Activated T-cell treated with anti-CD3 and anti-CD28 coated beads, Interleukin-2, amount 50 U/mL, for 24 hours (primary cell): ENCODE measurements at places on chromosomes 11 and 22.

DNA sequence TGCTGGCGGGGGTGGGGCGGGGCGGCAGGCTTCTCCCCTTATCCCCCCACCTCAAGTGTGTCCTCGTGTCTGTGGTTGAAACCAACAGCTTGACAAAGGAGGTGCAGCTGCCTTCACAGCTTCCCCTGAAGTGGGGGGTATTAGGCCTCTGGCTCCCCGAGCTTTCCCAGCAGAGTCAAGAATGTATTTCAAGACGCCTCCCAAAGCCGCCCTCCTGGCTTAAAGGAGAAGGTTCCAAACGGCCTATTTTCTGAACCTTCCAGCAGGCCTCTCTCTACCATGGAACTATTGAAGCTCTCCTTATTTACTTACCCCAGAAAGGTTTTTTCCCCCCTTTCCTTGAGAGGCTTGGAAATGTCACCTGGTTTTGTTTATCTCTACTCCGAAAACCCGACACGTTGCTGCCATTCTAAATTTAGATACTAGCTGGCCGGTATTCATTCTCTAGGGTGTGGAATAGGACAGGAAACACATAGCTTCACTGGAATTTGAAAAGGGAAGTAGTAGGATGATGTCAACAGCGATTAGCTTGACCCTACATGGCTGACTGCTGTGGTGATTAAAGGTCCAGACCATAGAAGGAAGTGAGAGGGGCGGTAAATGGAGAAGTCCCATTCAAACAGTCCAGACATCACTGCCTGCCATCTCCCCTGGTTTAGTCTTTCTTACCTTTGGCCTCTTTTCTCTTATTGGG, 671 bp upstream of the PICALM start:
- DNase-seq, result no peak

DNA sequence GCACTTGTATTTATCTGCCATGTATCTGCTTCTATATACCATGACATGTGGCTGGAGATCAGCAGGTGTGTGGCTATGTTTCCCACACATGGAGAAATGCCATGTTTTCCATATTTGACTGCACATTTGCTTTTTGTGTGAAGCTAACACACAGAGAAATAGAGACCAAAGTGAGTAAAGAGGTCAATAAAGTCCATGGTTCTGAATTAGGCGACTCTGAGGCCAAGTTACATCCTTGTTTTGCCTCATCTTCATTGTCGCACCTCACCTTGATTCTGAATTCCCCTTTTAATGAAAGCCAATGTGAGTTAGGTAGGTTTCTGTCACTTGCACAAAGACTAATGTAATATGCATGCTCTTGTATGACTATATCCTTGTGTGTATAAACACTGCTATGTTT, 194.1 kb downstream of the INSC start:
- no peak for DNase-seq

DNA sequence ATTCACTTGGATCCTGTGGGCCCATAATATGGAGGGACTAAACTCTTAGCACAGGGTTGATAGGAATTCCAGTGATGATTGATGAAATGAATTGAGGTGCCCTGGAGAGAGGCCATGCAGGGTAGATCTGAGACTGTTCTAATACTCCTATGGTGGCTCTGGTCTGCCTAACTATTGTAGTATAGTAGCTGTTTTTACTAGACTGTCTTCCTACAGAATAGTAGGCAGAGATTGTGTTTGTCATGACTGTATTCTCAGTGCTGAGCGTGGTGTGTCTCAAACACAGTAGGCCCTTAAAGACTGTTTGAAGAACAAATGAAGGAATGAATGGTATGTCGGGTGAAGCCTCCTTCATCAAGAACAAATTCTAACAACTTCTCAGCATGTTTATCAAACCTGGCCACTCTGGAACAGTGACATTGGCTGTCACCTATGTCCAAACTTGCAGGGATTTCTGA, 107.0 kb upstream of the SESN3 start:
- no peak for DNase-seq

DNA sequence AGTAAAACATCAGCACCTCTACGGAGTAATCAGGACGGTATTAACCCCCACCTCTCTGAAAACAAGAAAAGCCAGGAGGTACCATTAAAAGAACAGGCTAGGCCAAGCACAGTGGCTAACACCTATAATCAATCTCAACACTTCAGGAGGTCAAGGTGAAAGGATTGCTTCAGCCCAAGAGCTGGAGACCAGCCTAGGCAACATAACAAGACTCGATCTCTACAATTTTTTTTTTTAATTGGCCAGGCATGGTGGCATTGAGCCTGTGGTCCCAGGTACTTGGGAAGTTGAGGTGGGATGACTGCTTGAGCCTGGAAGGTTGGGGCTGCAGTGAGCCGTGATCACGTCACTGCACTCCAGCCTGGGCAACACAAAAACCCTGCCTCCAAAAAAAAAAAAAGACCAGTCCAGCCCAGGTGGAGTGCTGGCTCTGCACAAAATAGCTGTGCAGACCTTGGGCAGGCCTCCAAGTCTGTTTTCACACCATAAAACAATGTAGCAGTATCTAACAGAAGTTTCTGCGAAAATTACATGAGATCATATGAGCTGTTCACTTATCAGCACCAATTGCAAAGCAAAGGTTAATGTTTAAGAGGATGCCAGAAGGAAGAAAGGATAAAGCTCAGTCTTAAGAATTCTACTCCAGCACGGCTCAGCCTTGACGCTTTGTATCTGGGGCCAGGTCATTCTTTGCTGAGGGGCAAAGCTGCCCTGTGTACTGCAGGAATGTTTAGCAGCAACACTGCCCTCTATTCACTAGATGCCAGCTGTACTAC, 14.8 kb downstream of the CHKA start:
- no peak for DNase-seq

GRCh38 chr22:27435844-27436576, 365.5 kb downstream of the MN1 start:
- DNase-seq, result no peak

DNA sequence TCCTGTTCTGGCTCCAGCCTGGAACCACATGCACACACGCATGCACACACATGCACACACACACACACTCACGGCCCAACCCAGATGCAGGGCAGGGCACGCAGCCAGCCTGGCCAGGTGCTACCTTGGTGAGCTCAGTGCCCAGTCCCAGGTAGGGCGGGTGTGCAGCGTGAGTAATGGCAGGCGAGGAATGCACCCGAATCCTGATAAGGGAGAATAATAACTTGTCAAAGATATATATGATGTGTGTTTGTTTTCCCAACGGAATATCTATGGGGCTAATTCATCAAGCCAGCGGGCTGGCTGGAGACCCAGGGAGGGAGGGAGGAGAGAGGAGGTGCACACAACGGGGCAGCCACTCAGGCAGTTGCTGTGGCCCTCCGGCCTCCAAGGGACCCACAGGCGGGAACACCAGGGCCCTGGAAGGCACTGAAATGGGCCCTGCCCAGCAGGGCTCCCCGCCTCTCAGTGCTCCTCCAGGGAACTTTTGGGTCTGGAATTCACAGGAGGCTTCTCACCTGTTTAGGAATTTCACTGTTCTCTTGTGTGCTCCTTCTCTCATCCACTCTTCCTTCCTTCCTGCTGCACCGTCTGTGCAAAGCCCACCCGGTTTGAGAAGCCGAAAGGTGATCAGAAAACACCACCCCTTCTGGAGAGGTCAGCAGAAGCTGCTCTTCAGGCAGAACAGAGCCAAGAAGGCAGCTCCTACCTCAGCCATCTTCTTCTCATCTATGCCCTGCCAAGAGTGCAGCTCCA, 79.0 kb downstream of the BUD13 start:
- DNase-seq, result no peak

DNA sequence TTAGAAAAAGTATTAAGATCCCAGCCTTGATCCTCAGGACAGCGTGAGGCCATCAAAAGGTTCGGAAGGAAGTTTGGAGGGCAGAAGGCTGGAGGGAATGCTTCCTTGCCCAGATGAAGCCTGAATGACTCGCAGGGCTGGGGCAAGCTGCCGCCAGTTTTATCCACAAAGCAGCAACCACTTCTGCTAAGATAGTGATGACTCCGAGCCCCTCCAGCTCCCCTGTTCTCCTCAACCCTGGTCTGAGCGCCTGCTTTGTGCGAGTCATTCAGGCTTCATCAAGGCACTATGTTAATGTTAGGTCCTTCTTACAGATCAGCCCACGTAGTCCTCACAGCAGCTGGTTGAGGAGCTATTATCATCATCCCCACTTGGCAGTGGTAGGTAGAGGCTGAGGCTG, 158.8 kb downstream of the COMMD9 start:
- no peak for DNase-seq

DNA sequence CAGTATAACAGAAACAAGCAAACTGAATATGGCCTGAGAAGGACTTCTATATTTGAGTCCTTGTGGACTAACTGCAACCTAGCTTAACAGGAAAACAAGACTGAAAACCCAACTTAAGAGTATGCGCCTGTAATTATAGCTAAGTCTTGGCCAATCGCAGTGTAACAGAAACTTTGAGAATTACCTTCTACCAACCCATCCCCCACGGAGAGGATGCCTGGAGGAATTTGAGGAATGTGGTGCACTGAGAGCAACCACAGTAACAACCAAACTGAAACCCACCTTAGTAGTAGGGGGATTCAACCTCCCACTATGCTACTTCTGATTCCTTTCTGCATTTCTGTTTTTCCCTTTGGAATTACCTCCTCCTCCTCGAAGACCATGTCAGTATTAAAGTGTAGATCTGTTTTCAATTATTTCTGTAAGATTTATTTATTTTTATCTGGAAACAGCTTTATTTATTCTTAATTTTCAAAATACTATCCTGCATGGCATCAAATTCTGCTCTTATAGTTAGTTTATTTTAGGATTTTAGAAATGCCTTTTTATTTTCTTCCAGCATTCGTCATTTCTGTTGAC, 393.6 kb downstream of the KCNA4 start:
- DNase-seq, result no peak

GRCh38 chr11:85029964-85030363, 597.2 kb downstream of the DLG2 start:
- DNase-seq, result no peak

- no peak for DNase-seq
Measured at GRCh38 chr22:26055693-26056092, 113.6 kb upstream of the SEZ6L start.

- DNase-seq, result no peak
Measured at GRCh38 chr11:114821621-114822412, 143.5 kb downstream of the NXPE2 start.

GRCh38 chr11:41714101-41714500, 254.6 kb upstream of the LRRC4C start:
- no peak for DNase-seq

DNA sequence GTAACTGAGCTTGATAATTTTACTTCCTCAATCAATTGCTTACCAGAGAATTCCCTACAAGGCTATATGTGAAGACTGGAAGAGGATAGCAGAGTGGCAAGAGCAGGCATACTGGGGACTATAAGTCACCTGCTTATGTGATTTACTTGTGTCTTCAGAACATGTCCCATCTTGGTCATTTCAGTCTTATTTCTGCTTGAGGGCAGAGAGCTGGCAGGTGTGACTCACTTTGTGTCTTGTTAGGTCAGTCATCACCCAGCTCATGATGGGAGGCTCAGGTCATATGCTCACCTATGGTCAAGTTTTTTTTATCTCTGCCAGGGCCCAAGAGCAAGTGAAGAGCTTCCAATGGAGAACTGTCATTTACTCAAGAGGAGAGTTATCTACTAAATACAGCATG, 6.2 kb downstream of the SRSF8 start:
- DNase-seq, result no peak

- no peak for DNase-seq
Measured at GRCh38 chr22:41612603-41613306, 8.1 kb downstream of the DESI1 start.

GRCh38 chr11:2909133-2909902, 19.9 kb downstream of the PHLDA2 start:
- DNase-seq, result no peak

- DNase-seq, result no peak
Measured at GRCh38 chr11:41005986-41006385, 453.5 kb downstream of the LRRC4C start.

DNA sequence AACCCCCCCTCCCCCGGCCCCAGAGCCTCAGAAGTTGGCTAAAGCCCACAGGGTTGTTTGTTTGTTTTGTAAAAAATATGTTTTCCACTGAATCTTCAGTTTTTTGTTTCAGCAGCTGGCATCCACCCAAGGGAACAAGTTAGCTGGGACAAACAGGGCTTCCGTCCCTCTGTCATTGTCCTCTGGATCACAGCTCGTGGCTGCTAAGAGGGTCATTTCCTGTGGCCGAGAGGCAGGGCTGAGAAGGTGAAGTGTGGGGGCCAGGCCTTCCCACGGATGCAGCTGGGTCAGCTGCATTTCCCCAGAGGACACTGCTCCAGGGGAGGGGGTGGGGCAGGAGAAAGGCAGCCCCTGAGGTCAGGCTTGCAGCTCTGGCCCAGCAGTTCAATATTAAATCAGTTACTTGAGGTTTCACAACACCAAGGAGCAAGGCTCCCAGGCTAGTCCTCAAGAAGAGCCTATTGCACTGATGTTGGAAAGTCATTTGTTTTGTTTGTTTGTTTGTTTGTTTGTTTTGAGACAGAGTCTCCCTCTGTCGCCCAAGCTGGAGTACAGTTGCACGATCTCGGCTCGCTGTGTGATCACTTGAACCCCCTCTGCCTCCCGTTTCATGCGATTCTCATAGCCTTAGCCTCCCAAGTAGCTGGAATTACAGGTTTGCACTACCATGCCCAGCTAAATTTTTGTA, 34.4 kb upstream of the SMTN start:
- no peak for DNase-seq

- no peak for DNase-seq
Measured at GRCh38 chr11:8369592-8370205, 106.0 kb upstream of the LMO1 start.

GRCh38 chr22:44225091-44225689, 44.5 kb downstream of the PARVG start:
- no peak for DNase-seq

- DNase-seq, result no peak
Measured at GRCh38 chr11:23865341-23865975, 631.4 kb upstream of the LUZP2 start.

- DNase-seq, result no peak
Measured at GRCh38 chr11:47123094-47123493, 53.6 kb downstream of the ARFGAP2 start.

DNA sequence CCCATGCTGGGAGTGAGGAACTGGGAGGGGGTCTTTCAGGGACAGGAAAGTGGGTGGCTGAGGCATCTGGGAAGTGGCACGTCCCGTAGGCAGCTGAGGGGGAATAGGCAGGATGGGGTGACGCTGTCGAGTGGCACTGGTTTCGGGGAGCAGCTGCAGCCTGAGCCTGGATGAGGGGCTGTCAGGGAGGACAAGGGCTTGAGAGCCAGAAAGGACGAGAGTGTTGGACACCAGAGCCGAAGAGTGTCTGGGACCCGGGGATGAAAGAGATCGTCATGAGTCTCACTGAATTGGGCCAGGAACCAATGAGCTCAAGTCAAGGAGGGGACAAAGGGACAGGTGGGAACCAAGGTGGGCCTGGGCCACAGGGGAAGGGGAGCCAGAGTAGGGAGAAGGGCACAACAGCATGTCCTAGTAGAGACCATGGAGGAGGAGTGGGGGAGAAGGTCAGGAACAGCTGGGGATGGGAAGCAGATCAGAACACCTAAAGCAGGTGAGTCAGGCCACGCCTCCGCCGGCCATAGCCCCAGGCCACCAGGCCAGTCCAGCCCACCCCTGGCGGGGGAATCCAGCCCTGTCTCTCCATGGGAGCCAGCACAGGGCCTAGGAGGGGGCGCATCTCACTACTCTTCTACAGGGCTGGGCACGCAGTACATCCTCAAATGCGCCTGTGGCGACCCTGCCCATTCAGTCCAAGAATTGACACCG, 4.2 kb downstream of the RAB3IL1 start:
- DNase-seq, result no peak

GRCh38 chr22:44347549-44347948, 34.8 kb upstream of the SHISAL1 start:
- no peak for DNase-seq
